DMS53 (cell line): ENCODE measurements at places on chromosomes 11 and 22.

- peak; percentile 85 for DNase-seq
These were observed at the start of gene PGGHG for GRCh38 chr11:288478-289397. PGGHG (plus strand) TSS chr11:289126; CDS start chr11:289817, 691 bp downstream.

DNA sequence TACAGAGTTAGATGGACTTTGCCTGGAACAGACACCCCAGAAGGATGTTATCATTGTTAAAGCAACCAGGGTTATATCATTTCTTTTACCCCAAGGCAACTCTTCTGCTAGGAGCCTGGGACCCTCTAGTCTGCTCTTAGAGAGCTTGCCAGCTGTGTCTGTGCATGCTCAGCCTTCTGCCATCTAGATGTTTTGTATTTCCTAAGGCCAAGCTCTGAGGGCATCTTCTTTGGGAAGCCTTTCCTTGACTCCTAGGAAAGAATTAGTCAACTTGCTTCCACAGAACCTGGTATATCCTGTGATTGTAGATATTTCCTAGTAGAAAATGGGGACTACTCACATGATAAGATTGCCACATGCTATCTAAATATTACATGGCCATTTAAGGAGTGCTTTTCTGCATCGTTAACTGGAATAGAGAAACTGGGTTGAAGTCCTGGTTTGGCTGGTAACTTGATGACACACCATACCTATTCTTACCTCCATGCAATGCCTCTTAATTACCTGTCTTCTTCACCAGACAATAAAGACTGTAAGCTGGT lies 87.6 kb downstream of the STIM1 start:
- DNase-seq = no peak

GRCh38 chr11:117881217-117881616 lies 4.8 kb upstream of the FXYD6 start:
- DNase-seq = no peak

- DNase-seq = peak; percentile 60
These were observed 825 bp downstream of the SLC1A2 start for GRCh38 chr11:35418282-35419183.

DNA sequence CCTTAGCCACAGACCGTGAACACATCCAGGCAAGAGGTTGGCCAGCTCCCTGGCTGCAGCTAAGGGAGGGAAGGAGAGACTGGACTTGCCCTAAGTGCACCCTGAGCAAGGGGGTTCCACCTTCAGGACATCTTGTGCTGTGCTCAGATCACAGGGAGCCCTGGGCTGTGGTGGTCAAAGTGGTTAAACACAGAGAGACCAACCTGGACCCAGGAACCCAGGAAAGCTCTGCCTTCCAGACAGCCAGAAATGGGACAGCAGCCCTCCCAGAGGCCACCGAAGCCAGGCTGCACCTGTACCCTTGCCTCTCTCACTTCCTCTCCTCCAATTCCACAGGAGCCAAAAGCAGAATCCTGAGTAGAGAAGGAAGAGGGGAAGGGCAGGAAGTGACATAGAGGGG lies 105.2 kb upstream of the TMEM45B start:
- no peak for DNase-seq

GRCh38 chr22:36505998-36506635 lies 723 bp downstream of the FOXRED2 start:
- no peak for DNase-seq

DNA sequence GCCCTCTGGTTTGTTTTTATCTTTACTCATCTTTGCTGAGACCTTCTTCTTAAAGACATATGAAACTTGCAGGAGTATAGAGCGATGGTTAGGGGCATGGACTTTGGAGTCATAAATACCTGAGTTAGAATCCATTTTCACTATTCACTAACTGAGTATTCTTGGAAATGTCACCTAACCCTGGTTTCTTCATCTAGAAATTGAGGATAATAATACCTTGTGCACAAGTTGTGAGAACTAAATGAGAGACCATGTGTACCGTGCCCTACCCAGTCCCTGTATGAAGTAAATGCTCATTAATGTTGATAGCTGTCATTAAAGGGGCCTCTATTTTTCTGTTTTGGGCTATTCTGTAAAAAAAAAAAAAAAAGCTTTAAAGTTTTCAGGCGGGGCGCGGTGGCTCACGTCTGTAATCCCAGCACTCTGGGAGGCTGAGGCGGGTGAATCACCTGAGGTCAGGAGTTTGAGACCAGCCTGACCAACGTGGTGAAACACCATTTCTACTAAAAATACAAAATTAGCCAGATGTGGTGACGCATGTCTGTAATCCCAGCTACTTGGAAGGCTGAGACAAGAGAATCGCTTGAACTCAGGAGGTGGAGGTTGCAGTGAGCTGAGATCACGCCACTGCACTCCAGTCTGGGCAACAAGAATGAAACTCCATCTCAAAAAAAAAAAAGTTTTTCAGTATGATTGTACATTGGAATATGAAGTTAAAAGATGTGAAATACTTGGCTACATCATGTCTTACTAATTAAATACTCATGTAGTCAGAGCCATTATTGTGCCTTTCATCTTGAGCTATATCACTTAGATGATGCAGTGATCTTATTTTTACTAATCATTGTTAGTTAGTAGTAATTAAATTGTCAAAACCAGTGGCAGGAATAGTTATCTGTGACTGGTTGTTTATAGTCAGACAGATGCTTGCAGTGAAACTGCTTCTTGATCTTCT lies 95.0 kb downstream of the AMOTL1 start:
- no peak for DNase-seq

DNA sequence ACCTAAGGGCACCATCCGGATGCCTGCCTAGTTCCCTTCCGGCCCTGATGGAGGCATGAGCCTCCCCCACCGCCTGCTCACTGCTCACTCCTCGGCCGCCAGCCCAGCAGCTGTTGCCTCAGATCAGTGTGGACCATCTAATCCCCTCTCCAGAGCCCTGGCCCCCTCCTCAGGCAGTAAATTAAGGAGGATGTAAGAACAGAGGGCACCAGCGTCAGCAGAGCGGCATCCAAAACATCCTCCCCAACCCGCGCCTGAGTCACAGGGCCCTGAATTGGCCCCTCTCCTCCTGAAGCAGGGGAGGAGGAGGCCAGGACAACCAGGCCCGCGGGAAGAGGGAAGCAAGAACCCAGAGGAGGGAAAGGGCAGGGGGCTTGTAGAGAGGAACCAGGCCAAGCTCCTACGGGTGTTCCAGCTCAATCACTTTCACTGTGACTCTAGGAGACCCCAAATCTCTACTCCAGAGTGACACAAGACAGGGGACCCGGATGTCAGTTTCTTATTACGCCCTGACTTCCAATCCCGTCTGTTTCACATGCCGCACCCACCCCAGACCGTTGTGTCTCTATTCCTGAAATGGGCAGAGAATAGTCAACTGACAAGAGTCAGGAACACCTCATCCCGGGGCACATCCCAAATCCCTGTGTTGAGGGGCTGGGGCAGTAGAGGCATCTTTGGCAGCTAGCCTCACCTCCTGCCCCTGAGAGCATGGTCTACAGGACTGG lies 31.3 kb upstream of the MYOD1 start:
- DNase-seq = no peak

DNA sequence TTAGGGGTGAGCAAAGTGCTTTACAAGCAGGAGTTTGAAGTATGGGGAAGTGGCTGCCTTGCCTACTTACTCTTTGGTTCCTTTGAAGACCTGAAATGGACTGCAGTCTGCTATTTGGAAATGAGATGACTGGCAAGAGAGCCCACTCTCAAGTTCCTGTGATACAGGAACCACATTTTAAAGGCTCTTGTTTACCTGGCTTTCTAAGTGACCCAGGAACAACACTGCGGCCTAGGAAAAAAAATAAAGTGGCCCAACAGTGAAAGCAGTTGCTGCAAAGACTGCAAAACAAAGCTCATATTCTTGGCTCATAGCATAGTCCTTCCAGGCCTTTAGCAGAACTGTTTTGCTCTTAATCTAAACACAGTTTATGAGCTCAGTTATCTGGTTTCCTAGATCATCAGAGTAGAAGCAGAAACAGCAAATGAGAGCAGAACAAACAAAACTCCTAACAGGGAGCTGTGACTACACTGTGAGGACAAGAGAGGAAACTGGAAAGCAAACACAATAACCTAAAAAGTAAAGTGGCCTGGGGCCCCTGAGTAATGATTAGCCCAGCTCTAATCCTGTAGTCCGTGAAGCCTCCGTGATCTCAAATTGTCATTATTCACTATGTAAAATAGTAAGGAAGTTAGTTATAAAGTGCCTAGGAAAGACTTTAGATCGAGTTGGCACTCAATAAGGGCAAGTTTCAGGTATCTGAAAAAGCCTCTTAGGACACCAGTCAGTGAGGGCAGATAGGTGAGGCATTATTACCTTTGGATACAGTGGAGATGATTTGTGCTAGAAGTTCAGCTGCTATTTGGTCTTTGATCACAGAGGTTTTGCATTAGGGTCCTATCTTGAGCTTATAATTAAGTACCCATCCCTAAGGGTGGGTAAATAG lies 11.5 kb downstream of the CCDC117 start:
- peak; percentile 85 for DNase-seq

DNA sequence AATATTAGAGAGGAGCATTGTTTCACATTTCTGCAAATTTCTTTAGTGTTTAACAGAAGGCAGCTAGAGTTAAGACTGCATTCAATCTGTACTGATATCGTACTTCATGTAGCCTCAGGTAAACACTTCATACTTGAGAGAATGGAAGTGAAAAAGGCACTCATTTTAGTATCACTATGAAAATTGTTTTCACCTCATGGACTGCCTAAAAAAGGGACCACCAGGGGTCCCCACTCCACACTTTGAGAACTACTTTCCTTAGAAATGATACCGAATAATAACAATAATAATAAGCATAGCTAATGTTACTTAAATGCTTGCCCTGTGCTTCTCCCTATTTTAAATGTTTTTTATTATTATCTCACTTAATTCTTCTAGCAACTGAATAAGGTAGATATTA lies 95.1 kb downstream of the BLID start:
- DNase-seq = no peak

DNA sequence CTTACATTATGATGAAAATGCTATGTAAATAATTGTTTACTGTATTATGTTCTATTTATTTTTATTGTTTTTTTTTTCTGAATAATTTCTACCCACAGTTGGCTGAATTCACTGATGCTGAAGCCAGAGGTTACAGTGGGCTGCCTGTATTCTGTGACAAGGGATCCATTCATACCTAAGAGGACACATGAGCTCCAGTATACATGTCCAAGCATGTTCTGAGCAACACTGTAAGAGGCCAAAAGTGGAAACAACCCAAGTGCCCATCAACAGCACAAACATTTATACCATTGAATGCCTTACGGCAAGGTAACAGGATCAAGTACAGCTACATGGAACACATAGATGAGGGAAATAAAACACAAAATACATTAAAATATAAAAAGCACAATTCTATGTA lies 1.4 kb upstream of the SRSF8 start:
- peak; percentile 16 for DNase-seq

GRCh38 chr22:25888399-25889054 lies 146.5 kb downstream of the MYO18B start:
- DNase-seq = no peak

- peak; percentile 88 for DNase-seq
These were observed 25.9 kb upstream of the KCNJ11 start for GRCh38 chr11:17414317-17414737.

GRCh38 chr11:62050716-62051115 lies 73.1 kb upstream of the INCENP start:
- no peak for DNase-seq

- DNase-seq = peak; percentile 38
These were observed 18.4 kb downstream of the OR2AT4 start for GRCh38 chr11:75078233-75078632.

- DNase-seq = no peak
These were observed 57.9 kb downstream of the DENND5A start for GRCh38 chr11:9207229-9207628.

DNA sequence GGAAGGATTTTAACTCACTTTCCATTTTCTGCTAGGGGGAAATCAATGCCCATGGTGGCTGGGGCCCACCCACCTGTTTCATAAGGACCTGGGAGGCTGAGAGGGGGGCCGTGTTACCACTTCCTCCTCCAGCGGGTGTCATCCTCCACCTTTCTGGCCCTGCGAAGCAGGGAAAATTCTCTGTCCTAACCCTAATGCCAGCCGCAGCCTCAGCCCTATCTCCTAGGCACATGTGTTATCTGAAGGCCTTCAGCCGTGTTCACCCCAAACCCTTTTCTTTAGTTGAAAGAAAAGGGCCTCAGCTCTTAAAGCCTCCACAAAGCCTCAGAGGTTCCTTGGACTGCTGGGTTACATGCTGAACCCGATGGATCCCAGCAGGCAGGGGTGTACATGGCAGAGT lies 55.4 kb upstream of the NECTIN1 start:
- no peak for DNase-seq

DNA sequence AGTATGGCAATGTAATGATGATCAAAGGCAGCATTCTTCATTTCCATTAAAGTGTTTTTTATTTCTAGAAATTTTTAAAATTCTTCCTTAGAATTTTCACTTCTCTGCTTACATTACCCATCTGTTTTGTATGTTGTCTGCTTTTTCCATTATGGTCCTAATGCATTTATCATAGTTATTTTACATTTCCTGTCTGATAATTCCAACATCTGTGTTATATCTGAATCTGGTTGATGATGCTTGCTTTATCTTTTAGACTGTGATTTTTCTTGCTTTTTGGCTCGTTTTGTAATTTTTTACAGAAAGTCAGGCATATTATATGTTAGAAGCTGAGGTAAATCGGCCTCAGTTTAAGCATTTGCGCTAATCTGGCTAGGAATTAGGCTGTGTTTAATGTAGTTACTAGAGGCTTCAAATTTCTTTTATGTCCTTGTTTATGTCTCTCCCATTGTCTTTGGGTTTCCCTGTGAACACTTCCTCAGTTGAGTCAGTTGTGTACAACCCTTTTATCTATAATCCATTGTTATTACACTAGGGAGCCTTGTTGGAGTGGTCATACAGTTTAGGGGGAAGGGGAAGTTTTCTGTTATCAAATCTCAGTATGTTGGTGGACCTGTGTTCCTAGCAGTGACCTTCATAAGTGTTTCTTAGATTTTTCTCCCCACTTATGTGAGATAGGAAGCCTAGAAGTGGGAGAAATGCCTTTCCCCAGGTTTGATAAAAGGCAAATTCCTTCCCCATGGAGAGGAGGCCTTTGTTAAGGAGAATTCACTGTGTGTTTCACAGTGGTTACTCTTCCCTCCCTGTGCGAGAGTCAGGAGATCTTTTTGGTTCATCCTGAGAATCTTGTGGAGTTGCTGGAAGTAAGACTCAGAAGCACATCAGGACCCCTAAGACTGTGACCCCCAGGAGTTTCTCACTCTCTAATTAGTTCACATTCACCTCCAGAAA lies 437.5 kb downstream of the INSC start:
- no peak for DNase-seq

GRCh38 chr11:119376197-119376847 lies 5.2 kb downstream of the USP2 start:
- DNase-seq = peak; percentile 73

DNA sequence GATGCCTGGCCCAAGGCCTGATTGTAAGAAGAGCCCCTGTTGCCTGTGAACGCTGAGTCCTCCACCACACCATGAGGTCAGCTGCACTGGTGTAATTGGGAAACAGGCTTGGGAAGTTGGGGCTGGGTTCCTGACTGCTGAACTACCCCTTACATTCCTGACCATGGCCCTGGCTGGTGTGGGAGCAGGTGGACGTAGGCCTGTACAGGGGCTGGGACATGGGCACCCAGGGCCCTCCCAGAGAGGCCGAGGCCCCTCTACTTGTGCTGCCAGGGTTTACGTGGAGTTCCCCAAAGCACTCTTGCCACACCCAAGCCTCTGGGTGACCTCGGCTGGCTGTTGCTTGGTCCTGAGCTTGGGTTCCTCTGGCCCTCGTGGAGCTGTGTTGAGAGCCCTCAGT lies 5.4 kb downstream of the RELT start:
- DNase-seq = no peak

GRCh38 chr11:120702656-120703055 lies 191.1 kb downstream of the GRIK4 start:
- DNase-seq = no peak

GRCh38 chr11:16356761-16357393 lies 531 bp upstream of the SOX6 start:
- no peak for DNase-seq

GRCh38 chr11:63573881-63574855 lies 11.0 kb upstream of the PLAAT2 start:
- DNase-seq = peak; percentile 86
